Amniotic epithelial cell (primary cell): ENCODE measurements at places on chromosomes 1 and 21.

GRCh38 chr1:207313131-207313530 is 8.3 kb upstream of the CD55 start:
- peak; percentile 46 for DNase-seq

- DNase-seq, result no peak
Observed at GRCh38 chr1:35470977-35471613, 86.1 kb downstream of the KIAA0319L start.

- no peak for DNase-seq
Observed at GRCh38 chr1:43296207-43296606, 4.6 kb upstream of the TIE1 start.

DNA sequence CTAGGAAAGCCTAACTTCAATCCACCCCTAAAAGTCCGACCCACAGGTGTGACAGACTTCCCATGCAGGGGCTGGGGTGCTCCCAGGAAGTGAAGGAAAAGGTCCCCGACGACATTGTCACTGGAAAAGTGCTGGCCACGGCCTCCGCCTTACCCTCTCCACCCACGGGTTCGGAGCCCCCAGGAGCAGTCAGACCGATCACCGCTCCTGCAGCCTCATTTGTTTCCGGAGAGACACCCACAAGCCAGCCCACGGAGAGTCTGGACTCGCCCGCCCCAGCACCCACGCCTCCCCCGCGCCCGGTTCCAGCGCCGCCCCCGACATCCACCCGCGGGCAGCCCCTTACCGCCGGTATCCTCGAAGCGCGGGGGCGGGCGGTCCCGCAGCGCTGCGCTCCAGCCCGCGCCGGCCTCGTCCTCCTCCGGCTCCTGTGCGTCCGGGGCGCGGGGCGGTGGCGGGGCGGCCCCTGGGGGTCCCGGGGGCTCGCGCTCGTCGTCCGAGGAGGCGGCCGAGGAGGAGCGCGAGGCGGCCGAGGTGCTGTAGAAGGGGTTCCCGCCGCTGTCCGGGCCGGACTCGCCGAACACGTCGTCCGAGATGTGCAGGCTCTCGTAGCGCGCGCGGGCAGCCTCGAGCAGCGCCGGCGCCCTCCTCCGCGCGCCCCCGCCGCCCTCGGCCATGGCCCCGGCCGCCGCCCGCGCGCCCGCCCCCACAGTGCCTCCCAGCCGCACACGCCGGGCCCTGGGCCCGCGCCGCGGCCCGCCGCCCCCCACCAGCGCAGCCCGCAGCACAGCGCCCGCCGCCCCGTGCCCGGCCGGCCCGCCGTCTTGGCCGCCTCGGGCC is 660 bp downstream of the PGBD5 start:
- DNase-seq, result no peak

GRCh38 chr1:27598295-27598687 is 5.7 kb downstream of the AHDC1 start:
- DNase-seq, result no peak

GRCh38 chr21:33071770-33072306 is 1.9 kb downstream of the OLIG1 start:
- no peak for DNase-seq

DNA sequence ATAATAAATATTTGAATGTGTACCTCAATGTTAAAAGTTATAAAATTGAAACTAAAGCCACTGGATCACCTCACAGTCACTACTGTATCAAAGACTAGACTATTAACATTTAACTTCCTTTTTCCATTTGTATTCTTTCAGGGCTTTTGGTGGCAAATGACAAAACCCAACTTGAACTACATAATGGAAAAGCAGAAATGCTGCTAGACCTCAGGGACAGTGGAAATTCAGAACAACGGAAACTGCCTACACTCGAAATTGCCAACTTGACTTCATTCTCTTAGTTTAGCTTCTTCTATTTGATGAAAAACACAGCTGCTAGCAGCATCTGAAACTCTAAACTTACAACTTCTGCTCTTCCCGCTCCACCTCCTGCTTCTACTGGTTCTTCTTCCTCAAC is 34.9 kb upstream of the NTNG1 start:
- DNase-seq, result no peak

GRCh38 chr1:184588701-184589100 is 166.0 kb downstream of the EDEM3 start:
- no peak for DNase-seq

GRCh38 chr1:183209533-183210158 is 23.6 kb downstream of the LAMC2 start:
- peak; percentile 92 for DNase-seq

- DNase-seq, result peak; percentile 40
Observed at GRCh38 chr1:210232511-210233215, at the start of gene SERTAD4. SERTAD4 (plus strand) TSS chr1:210232796; CDS start chr1:210237961, 5,165 bp downstream.
